Keratinocyte (primary cell): ENCODE measurements at places on chromosomes 6 and 20. TPM values are rescaled to one million over a fixed set of nuclear protein-coding genes. Genes with fewer than 3 reads are reported as not detected.

GRCh38 chr6:30344868-30345671, at the start of gene RPP21:
RPP21 (plus strand) TSS chr6:30345156; CDS start chr6:30345172, 16 bp downstream.
- DNase-seq = no peak

GRCh38 chr20:19497064-19497463, 261.0 kb upstream of the RIN2 start:
- DNase-seq = no peak

Gene HRH3
- polyA plus RNA-seq = not detected in 3 replicates

Gene EYA2
- not detected in 3 replicates for polyA plus RNA-seq

Gene PRND
- not detected in 3 replicates for polyA plus RNA-seq

Gene PACSIN1
- polyA plus RNA-seq = not detected in 3 replicates
